ENCODE measurements at places on chromosomes 1 and 21. TPM values are rescaled to one million over a fixed set of nuclear protein-coding genes. Genes with fewer than 3 reads are reported as not detected.

Gene COL8A2
- 5.0 TPM for total RNA-seq

Gene PRDX6
- total RNA-seq = 175 TPM

Gene FCMR
- not detected for total RNA-seq

Gene USP48
- 24.7 TPM for total RNA-seq
